CD4-positive, alpha-beta T cell (primary cell): ENCODE measurements at places on chromosomes 7 and 10. TPM values are rescaled to one million over a fixed set of nuclear protein-coding genes. Genes with fewer than 3 reads are reported as not detected.

GRCh38 chr7:85000735-85001350 is 186.0 kb downstream of the SEMA3D start:
- H3K36me3 ChIP-seq: no peaks in the 10 kb centered on the region
- no peak overlapping the region for H3K27ac ChIP-seq
- H3K4me1 ChIP-seq: no peaks in the 10 kb centered on the region
- no peak overlapping the region for H3K4me3 ChIP-seq
- no peak for DNase-seq
- no peaks in the 10 kb centered on the region for H3K27me3 ChIP-seq

DNA sequence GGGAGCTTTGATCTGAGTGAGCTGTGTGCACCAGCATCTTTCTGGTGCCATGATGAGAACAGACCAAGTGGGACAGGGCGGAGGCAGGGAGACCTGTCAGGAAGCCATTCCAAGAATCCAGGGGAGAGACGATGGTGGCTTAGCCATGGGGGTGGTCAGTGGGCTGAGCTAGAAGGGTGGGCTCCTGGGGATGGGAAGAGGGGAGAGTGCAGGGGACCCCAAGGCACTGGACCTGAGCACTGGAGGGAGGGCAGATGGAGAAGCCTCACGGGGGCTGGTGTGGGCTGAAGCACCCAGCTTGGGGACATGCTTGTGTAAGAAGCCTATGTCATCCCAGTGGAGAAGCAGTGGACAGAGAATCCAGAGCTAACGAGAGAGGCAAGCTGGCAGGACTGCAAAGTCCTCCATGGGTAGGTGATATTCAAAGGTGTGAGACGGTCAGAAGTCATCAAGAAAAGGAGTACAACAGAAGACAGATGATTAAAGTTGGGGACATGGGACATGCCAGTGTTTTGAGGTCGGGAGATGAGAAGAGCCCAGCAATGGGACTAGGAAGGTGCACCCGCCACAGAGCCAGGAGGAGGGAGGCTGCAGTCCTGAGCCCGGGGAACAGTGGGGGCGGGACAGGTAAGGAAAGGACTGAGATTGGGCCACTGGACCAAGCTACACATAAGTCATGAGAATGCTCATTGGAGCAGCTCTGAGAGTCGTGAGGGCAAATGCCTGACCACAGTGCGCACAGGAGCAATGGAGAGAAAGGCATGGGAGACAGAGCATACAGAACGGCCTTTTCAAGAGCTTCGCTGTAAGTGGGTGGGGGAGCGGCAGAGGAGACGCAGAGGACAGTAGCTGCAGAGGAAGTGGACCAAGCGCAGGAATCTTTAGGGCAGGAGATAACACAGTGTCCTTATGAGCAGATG is 72.0 kb downstream of the GRID1 start:
- no peak overlapping the region for H3K27ac ChIP-seq
- H3K27me3 ChIP-seq: peaks cover 6% of the 10 kb centered on the region
- H3K36me3 ChIP-seq: no peaks in the 10 kb centered on the region
- no peak overlapping the region for H3K4me3 ChIP-seq

DNA sequence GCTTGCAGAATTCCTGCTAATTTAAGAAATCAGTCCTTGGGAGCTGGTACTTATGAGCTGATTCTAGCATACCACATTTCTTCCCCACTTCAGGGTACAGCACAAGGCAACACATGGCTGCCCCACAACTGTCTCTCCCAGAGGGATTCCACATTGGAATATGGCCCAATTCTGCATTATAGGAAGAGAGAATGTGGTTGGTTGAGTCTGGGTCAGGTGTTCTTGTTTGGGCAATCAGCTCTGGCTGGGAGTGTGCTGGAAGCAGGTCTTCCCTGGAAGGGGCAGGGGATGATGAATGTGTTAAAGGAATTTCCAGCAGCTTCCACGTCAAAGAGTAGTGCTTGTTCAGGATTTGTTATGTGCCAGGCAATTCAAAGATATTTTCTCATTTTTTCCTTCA is 95.7 kb downstream of the BUB3 start:
- H3K27me3 ChIP-seq: no peaks in the 10 kb centered on the region
- no peaks in the 10 kb centered on the region for H3K36me3 ChIP-seq
- H3K4me1 ChIP-seq: peaks cover 3% of the 10 kb centered on the region
- H3K27ac ChIP-seq: no peak overlapping the region

DNA sequence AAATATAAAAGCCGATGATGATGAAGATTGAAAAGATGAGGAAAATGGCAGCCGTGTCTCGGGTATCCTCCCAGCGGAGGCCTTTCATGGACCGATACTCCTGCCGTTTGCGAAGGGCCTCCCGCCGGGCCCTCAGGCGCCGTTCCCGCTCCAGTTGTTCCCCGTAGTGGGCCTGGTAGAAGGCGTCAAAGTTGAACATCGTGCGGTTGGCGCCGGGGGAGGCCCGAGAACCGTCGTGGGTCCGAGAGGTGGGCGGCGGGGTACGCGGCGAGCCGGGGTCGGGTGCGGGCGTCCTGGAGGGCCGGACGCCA is 553 bp downstream of the DNAJC30 start:
- H3K4me1 ChIP-seq: peaks cover 39% of the 10 kb centered on the region
- peak overlapping the region; percentile 69 for H3K27ac ChIP-seq
- H3K27me3 ChIP-seq: no peaks in the 10 kb centered on the region
- DNase-seq: no peak
- H3K4me3 ChIP-seq: peak overlapping the region; percentile 71

The RARRES2 gene
- not detected for total RNA-seq

DNA sequence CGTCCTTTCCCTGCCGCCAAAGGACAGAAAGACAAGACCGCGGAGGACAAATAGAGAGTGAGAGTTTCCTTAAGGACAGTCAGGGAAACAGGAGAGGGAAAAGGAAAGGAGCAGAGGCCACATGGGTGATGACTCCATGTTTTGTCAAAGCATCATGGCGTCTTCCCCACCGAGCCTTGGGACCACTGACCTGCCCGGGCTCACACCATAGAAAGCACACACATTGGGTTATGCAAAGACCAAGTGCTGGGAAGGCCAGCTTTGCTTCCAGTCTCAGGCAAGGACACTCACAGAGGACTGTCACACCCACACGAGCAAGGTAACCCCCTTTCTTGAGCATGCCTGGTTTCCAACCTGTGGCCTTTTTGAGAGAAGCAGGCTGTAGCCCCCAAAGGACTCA is 23.3 kb upstream of the HABP2 start:
- no peaks in the 10 kb centered on the region for H3K4me1 ChIP-seq
- no peaks in the 10 kb centered on the region for H3K36me3 ChIP-seq
- DNase-seq: no peak

The GIMAP2 gene
- total RNA-seq: 65.1 TPM

DNA sequence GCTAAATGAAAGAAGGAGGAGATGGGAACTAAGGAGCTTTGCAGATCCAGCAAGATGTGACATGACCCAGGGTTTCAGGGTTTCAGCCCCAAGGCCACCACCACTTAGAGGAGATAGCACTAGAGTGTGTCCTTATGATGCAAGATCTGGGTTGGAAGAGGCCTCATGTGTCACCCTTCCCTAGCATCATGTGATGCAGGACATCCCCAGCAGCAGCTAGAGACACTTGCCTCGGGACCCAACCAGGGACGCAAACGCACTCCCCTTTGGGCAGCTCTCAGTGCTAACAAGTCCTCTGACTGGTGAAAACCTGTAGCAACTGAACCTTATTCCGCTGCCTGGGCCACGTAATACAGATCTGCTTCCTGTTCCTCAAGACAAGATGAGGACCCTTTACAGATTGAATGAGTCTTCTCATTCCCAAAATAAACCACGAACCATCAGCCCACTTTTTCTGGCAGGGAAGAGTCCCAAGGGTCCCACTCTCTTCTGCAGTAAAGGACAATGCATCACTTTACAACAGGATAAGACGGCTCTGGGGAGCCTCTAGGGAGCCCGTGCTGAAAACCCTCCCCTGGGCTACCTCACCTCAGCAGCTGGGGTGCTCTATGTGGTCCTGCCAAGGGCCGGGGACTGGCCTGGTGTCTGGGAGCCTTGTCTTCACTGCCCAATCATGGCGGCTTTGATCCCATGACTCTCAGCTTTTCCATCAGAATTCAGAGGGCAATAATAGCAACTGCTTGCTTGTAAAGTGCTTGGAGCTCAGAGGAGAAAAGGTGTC is 44.8 kb upstream of the GDF10 start:
- no peak overlapping the region for H3K27ac ChIP-seq
- H3K4me3 ChIP-seq: no peak overlapping the region
- DNase-seq: peak; percentile 75
- H3K27me3 ChIP-seq: no peaks in the 10 kb centered on the region
- no peaks in the 10 kb centered on the region for H3K36me3 ChIP-seq
- peaks cover 58% of the 10 kb centered on the region for H3K4me1 ChIP-seq

The ADRB1 gene
- total RNA-seq: 0.11 TPM

The TDRD1 gene
- not detected for total RNA-seq

DNA sequence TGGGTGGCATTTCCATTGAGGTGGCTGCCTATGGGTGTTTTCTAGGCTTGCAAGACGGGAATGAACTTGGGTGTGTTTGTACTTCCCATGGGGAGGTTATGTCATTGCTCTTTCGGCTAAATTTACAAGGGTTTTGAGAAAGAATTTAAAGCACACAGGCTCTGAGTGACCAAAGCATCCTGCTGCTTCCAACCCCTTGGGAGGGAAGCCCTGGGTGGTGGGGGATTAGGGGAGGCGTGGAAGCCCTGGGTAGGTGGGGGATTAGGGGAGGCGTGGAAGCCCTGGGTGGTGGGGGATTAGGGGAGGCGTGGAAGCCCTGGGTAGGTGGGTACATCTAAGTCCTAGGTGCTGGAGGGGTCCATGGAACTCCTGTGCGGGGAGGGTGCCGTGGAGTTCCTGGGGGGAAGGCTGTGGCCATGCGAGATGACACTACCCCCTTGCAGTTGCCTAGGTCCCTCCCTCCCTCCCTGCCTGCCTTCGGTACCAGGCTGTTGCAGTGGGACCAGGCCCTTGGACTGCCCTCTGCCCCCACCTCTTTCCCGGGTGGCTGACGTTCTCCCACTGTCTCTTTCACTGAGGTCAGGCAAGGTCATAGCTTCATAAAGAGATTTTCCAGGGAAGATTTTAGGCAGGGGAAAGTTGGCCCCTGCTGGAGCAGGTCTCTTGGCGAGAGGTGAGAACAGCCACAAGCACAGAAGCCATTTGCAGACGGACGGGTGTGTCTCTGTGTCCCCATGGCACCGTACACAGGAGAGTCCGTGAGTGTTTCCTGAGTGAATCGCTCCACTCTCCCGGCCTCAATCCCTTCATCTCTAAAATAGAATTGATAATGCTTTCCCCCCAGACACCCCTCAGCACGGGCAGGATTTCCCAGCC is 19.5 kb downstream of the PRF1 start:
- no peak for DNase-seq
- no peak overlapping the region for H3K4me3 ChIP-seq
- no peaks in the 10 kb centered on the region for H3K36me3 ChIP-seq
- no peaks in the 10 kb centered on the region for H3K27me3 ChIP-seq
- H3K4me1 ChIP-seq: peaks cover 18% of the 10 kb centered on the region
- no peak overlapping the region for H3K27ac ChIP-seq

The ARID5B gene
- 49.2 TPM for total RNA-seq

The LIPF gene
- not detected for total RNA-seq

DNA sequence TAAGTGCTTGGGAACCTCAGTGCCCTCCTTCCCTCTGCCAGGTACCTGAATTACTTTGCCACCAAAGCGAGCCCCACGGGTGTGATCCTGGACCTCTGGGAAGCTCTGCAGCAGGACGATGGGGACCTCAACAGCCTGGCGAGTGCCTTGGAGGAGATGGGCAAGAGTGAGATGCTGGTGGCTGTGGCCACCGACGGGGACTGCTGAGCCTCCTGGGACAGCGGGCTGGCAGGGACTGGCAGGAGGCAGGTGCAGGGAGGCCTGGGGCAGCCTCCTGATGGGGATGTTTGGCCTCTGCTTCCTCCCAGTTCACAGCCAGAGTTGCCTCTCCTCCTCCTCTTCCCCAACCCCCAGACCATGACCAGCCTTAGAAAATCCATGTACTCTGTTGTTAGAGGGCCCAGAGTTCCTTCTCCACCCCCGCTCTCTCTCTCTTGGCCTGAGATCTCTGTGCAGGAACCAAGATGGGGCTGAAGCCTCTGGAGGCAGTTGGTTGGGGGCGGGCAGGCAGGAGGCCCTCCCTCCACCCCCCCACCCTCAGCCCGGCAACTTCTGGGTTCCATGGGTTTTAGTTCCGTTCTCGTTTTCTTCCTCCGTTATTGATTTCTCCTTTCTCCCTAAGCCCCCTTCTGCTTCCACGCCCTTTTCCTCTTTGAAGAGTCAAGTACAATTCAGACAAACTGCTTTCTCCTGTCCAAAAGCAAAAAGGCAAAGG is 19.8 kb upstream of the SLC29A3 start:
- H3K27ac ChIP-seq: no peak overlapping the region
- no peaks in the 10 kb centered on the region for H3K36me3 ChIP-seq
- H3K27me3 ChIP-seq: peaks cover 3% of the 10 kb centered on the region
- H3K4me3 ChIP-seq: no peak overlapping the region

The HTRA1 gene
- not detected for total RNA-seq

- no peak overlapping the region for H3K27ac ChIP-seq
- no peaks in the 10 kb centered on the region for H3K36me3 ChIP-seq
- H3K4me3 ChIP-seq: no peak overlapping the region
- no peak for DNase-seq
These were observed 115.0 kb upstream of the CCDC6 start for GRCh38 chr10:60021361-60021760.

DNA sequence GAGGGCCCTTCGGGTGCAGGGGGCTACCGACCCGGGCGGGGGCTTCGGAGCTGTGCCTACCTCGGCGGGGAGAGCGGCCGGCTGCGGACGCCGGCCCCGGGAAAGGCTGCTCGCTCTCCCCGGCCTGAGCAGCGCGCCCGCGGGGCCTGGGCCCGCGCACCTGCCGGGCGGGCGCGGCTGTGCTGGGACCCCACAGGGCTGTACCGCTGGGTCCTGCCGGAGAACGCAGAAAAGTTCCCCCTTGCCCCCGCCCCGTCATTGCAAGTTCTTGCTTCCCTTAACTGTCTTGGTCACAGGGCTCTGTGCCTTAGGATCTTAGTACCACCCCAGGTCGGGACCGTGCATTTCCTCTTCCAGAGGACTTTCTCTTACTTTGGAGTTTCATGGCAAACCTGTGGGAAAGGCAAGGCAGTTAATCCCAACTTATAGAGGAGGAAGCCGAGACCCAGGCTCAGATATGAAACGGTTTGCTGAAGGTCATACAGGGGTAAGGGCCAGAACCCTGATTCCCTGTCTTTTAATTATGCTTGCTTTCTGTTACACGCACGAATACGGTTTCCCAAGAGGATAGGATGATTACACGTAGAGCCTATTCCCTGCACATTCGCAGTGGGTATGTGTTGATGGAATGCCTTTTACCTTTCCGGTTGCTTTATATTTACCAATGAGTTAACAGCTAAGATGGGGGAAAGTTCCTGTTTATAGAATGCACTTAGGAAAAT is 652 bp downstream of the PCGF5 start:
- peaks cover 21% of the 10 kb centered on the region for H3K4me1 ChIP-seq
- peak overlapping the region; percentile 59 for H3K4me3 ChIP-seq
- peaks cover 15% of the 10 kb centered on the region for H3K36me3 ChIP-seq
